HCEC 1CT (cell line): ENCODE measurements at places on chromosomes 5 and 9.

DNA sequence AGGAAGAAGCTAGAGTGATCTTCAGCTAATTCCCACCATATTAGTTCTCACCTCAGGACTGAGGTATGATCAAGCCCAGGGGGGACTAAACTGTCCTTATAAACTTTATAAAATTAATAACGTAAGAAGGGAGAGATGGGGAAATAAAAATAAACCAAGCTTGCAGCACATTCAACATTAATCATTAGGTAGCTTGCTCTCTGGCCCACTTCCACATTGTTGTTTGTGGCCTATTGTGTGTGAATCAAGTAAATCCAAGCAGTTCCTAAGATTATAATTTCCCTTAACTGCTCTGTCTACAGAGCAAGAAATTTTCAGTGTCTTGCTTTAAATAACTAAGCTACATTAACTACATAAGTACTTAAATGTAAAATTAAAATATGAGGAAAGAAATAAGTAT is 131.3 kb upstream of the ABCA1 start:
- peak; percentile 48 for DNase-seq

DNA sequence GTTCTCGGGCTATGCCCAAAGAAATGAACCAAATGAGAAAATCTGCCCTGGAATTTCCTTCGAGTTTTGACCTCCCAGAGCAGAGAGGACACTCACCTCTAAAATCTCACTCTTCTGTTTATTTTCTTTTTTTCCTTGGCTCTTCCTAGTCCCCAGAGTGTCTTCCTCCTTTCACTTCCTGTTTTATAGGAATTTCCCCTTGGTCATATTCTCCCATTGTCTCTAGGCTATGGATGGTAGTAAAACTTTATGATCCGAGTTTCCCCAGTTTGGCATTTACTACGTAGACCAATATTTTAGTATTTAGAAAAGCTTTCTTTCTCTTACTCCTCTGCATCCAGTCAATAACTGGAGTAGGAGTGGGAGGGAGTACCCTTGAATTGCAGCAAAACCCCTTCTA is 354.5 kb upstream of the ZNF608 start:
- no peak for DNase-seq

DNA sequence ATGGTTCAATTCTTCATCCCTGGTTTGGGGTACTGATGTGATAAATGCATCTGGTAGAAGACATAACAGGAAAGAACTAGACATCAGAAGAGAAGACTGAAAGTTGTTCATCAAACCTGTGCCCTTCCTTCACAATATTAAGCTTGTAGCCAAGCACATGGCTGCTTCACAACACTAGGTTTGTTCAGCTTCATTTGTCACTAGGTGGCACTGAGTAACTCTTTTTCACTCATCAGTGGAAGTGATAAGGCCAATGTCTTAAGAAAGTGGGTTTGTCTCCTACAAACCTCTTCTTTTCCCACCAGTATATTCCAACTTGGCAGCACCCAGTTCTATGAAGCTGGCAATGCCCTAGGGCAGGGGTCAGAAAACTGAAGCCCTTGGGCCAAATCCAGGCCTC is 26.9 kb downstream of the ZNF484 start:
- no peak for DNase-seq

DNA sequence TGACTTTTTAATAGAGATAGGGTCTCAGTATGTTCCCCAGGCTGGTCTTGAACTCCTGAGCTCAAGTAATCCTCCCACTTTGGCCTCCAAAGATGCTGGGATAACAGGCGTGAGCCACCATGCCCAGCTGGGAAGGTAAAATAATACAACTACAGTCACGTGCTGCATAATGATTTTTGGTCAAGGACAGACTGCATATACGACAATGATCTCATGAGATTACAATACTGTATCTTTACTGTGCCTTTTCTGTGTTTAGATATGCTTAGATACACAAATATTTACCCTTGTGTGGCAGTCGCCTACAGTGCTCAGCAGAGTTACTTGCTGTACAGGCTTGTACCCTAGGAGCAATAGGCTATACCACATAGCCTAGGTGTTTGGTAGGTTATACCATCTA is 14.2 kb upstream of the IRF1 start:
- no peak for DNase-seq

DNA sequence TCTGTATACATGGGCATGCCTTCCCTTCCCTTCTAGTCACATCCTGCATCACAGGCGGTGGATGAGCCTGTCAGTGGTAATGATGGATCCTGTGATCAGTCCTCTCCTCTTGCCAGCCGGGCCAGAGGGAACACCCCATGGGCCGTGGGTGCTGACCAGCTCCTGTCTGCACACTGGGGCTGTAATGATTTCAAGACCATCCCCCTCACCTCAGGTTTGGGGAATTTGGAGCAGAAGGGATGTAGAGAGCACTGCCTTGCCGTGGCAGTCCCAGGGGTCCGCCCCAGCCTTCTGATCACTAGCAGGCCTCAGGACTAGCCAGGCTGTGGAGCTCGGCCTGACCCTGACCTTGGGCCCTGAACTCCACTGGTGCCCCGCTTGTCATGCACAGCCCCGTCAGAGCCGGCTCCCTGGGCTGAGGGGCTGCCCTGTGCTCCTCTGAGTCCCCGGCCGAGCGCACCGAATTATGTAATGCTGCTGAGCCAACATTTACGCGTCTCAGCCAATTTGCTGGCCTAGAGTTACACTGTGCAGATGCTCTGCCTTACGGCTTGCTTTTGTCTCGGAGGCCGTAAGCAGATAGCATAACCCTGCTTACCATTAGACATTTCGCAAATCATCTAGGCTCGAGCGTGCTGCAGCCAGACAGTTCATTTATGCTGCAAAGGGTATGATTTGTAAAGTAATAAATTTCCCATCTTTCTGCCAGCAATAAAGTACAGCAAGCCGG is 155.3 kb downstream of the MACROH2A1 start:
- no peak for DNase-seq

DNA sequence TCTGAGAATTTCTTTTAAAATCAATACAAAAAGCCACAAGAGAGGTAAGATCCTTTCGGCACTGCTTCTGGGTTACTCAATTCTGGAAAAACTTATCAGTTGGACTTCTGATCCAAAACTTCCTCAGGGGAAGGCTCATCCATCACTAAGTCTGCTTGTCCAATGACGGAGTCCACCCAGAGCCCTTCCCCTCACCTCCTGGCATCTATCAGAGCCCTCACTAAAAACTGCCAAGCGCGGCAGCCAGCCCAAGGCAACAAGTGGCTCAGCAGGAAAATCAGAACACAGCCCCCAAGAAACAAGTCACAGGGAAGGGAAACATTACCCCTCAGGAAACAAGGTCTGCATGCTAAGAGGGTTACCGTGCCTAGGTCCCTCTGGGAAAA is 869 bp upstream of the ESM1 start:
- DNase-seq, result no peak

GRCh38 chr5:33828626-33829308 is 63.0 kb downstream of the ADAMTS12 start:
- DNase-seq, result peak; percentile 52

- peak; percentile 55 for DNase-seq
These were observed at the start of gene LHFPL2 for GRCh38 chr5:78648359-78649210. LHFPL2 (minus strand) TSS chr5:78648772; CDS start chr5:78510213, 138,559 bp downstream.

DNA sequence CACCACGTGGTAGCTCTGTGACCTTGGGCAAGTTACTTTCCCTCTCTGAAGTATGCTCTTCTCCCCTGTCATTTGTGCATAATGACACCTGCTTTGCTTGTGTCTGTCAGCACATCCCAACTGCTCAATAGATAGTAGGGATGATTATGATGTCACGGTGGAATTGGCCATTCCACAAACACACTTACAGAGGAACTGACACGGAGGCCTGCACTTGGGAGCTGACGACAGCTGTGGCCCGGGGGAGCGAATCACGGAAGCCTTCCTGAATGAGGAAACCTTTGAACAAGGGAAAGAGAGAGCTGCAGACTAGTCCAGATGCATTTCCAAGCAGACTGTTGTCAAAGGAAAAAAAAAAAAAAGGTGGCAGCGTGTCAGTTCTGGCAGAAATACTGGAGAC is 21.0 kb downstream of the TLX3 start:
- DNase-seq, result no peak

DNA sequence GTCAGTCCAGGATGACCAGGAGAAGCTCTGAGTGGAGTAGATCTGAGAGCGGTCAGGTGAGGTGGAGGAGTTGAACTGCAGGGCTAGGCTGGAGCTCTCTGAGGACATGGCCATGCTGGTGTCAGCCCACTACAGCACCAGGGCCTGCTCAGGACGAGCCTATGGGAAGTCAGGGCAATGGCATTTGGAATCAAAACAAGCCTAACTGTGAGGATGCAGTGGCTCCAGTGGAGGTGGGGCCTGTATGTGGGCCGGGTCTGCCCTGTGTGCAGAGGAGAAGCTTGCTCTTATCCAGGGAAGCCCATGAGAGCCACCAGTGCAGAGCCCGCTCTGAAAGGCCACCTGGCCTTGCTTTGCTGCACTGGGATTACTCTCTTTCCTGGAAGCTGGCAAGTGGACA is 11.1 kb downstream of the CXCL14 start:
- DNase-seq, result no peak

DNA sequence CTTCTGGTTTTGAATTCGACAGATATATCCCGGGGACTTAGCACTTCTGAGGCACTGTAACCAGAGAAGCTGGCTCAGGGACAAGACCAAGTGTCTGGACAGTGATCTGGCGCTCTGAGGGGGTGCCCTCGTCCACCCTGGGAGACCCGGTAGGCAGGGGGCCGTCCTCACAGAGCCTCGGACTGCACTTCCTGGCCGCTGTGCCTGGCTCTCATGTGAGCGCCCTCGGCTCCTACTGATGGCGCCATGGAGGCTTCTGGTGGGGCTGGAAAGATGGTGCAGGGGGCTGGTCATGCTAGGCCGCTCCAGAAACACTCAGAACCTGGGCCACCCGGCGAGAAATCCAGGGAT is 18.8 kb upstream of the SLC6A3 start:
- DNase-seq, result no peak

DNA sequence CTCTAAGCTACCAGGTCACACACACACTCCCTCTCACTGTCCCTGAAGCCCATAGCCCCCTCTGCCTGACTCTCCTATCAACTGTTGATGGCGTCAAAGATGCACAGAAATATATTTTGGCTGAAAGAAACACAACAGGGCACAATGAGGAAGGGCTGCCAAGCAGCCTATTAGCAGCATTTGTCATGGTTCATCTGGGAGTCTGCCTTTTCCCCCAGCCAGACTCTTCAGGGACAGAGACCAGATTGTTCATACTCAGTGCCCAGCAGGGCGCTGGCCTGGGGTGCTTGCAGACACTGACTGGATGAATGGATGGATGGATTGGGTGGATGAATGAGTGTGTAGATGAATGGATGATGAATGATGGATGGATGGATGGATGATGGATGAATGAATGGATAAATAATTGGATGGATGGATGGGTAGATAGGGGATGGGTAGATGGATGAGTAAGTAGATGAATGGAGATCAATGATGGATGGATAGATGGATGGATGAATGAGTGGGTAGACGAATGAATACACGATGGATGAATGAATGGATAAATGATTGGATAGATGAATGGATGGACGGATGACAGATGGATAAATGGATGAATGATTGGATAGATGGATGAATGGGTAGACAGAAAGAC is 90.5 kb downstream of the ADAMTS2 start:
- no peak for DNase-seq

DNA sequence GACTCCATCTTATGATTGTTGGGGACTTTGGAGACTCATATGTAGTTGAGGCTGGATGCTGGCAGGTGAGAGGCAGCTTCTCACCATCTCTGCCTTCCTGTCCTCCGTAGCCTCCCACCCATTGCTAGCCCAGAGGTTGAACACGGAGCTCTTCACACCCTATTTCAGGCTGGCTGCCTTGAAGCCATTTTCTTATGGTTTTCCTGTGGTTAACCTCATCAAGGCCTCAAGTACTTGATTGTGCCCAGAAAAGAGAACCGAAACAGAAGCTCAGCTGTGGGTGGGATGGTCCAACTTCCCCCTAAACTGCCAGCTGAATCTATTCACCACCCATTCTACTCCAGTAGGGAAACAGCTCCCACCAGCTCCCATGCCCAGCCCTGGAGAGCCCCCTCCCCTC is 102.9 kb downstream of the LIFR start:
- DNase-seq, result no peak

- DNase-seq, result peak; percentile 26
These were observed 381 bp downstream of the MED22 start for GRCh38 chr9:133347515-133347984.

- DNase-seq, result no peak
These were observed 23.7 kb upstream of the CCDC180 start for GRCh38 chr9:97283768-97284167.

DNA sequence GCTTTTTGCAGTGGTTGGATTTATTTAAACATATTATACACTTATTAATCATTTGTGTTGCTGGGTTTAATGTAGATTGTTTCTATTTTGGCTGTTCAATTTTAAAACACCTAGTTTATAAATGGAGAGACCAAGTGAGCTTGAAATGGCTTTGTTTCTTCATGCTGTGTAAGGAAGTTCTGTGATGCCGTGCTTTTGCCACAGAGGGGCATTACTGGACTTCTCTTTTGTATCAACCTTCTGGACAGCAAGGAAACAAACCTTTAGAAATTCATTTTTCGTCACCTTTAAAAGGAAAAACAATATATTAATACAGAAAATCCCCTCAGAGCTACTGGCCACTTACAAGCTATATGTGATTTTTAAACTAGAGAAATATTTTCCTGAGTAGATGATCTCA is 81.9 kb downstream of the DMRTA1 start:
- peak; percentile 18 for DNase-seq
